ENCODE measurements at places on chromosomes 4 and X. TPM values are rescaled to one million over a fixed set of nuclear protein-coding genes. Genes with fewer than 3 reads are reported as not detected.

The NKX3-2 gene
- polyA plus RNA-seq: 0.04 TPM

DNA sequence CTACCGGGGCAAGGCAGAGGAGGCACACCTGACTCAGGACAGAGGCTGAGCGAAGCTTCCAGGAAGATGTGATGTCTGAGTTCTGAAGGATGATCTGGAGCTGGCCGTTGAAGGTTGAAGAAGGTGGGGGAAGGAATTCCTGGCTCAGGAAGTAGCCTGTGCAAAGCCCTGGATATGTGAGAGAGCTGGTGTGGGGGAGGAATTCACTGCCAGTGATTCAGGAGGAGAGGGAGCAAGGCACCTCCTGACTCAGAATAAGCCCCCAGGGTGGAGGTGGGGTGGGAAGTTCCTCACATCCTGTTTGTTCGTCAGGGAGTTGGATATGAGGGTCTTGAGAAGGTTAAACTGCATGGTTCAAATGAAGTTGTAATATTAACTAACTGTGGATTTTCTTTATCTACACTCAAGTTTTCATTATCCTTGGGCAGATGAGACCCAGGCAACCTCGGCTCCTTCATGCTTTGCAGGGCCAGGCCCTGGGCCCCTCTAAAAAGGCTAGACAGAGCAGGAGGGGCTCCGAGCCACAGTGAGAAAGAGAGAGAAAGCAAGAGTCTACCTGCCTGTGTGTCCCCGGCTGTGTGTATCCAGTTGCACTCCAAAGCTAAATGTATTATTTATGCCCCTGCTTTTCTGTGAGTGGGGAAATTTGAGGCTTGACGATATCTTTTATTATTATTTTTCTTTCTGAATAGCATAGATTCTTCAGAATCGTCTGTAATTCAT is 7.1 kb downstream of the NHSL2 start:
- DNase-seq: no peak

- DNase-seq: no peak
Measured at GRCh38 chr4:155060419-155060818, 148.0 kb upstream of the NPY2R start.

DNA sequence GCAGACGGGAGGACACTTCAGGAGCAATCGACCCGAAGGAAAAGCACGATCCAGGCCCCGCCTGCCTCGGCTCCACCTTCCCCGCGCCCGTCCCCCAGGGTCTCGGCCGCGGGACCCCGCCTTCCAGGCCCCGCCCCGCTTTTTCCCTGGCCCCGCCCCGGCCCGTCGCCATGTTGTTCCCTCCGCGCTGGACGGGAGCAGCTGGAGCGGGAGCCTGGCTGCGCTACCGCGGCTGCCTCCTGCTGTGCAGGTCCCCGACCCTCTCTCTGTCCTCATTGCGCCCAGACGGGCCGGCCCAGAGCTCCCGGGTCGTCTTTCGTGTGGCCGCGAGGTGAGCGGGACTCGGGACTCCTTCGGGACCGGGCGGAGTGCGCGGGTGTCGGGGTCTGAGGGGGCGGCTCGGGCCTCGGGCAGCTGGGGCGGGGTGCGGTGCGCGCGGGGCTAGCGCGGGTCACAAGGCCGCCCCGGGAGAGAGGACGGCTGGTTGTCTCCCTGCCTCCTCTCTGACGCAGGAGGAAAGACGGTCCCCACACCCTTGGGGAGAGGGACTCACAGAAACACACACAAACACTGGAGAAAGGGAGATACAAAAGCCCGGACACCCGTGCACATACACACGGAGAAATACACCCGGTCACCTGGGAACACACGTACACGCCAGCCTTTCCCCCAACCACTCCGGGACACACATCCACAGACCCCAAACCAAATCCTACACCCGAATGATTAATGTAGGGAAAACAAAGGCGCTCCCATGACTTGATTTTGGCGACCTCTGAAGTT is at the start of gene RAB9A:
TSS of gene RAB9A (plus strand) at position 171 of the 783 bp plus-strand sequence. CDS start 19,619 bp downstream, outside the sequence.
- DNase-seq: no peak

DNA sequence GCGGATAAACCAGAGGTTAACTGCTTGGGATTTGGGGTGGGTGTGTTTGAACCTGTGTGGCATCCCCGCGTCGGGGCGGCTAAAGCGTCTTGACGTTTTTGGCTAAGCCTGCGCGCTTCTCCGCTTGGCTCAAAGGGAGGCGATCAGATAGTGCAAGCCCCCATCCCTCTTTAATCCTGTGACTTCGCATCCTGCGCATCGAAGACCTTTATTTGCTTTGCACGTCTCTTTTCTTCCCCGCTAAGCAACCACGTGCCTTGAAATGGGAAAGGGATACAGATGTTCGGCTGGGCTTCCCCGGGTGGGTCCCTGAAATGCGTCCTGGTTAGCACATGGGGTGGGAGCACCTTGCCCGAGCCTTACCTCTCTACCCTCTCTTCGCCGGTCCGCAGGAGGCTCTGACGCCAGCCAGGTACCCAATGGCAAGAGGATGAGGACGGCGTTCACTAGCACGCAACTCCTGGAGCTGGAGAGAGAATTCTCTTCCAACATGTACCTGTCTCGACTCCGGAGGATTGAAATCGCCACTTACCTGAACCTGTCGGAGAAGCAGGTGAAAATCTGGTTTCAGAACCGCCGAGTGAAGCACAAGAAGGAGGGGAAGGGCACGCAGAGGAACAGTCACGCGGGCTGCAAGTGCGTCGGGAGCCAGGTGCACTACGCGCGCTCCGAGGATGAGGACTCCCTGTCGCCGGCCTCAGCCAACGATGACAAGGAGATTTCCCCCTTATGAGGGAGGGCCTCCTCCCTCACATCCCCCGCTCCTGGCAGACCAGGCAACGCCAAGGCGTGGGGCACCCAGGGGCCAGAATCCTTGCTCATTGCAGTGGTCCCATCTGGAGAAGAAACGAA is 1.5 kb downstream of the GSX2 start:
- DNase-seq: no peak

The PRSS12 gene
- 139 TPM for polyA plus RNA-seq

DNA sequence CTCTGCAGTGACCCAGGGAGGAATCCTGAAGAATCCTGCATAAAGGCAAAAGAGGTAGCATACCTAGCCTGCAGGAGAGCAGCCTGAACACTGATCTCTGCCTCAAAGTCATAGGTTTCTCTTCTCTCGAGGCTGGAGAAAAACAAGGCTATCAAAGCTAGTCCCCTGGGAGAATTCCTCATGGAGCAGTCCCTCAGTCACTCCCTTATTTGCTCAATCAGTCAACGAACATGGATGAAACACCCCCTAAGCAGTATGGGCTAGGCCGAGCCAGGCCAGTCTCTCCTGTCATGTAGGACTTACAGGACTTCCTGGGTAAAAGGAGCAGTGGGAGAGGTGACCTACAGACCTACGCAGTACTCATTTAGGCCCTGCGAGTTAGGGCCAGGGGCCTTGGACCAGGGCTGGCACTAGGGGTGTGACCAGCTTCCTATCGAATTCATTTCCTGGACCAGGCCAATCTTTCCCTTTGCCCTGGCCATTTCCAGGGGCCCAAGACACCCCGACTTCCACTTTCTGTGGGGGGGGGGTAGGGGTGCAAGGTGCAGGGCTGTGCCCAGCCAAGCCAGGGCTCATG is 164.1 kb downstream of the EFNB1 start:
- DNase-seq: no peak

The FAM236B gene
- polyA plus RNA-seq: not detected

- DNase-seq: no peak
Measured at GRCh38 chrX:129522184-129523078, 859 bp downstream of the SMARCA1 start.

The PLS3 gene
- polyA plus RNA-seq: 165 TPM
